ENCODE measurements at places on chromosomes 13 and 19.

- DNase-seq: no peak
Measured at GRCh38 chr13:27151798-27152599, 19.6 kb downstream of the USP12 start.

- peak; percentile 43 for DNase-seq
Measured at GRCh38 chr19:34712395-34713261, 21.4 kb upstream of the ZNF181 start.

- DNase-seq: no peak
Measured at GRCh38 chr13:34176633-34177032, 358.7 kb downstream of the RFC3 start.

- no peak for DNase-seq
Measured at GRCh38 chr13:78160793-78161192, 242.2 kb upstream of the EDNRB start.

- no peak for DNase-seq
Measured at GRCh38 chr19:35059006-35059798, 17.7 kb downstream of the HPN start.

GRCh38 chr13:77515785-77516184, 19.7 kb upstream of the SCEL start:
- DNase-seq: no peak

DNA sequence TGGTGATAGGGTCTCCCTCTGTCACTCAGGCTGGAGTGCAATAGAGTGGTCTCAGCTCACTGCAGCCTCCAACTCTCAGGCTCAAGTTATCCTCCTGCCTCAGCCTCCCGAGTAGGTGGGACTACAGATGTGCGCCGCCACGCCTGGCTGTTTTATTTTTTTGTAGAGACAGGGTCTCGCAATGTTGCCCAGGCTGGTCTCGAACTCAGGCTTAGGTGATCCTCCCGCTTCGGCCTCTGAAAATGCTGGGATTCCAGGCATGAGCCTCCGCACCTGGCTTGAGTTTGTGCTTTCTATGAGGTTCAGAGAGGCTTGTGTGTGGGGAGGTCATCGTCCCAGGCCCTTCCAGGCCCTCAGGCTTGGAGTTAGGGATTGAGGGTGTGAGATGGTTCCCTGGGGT, 39.2 kb upstream of the TNFAIP8L1 start:
- DNase-seq: no peak

- no peak for DNase-seq
Measured at GRCh38 chr13:43558326-43558725, 228.4 kb downstream of the ENOX1 start.

DNA sequence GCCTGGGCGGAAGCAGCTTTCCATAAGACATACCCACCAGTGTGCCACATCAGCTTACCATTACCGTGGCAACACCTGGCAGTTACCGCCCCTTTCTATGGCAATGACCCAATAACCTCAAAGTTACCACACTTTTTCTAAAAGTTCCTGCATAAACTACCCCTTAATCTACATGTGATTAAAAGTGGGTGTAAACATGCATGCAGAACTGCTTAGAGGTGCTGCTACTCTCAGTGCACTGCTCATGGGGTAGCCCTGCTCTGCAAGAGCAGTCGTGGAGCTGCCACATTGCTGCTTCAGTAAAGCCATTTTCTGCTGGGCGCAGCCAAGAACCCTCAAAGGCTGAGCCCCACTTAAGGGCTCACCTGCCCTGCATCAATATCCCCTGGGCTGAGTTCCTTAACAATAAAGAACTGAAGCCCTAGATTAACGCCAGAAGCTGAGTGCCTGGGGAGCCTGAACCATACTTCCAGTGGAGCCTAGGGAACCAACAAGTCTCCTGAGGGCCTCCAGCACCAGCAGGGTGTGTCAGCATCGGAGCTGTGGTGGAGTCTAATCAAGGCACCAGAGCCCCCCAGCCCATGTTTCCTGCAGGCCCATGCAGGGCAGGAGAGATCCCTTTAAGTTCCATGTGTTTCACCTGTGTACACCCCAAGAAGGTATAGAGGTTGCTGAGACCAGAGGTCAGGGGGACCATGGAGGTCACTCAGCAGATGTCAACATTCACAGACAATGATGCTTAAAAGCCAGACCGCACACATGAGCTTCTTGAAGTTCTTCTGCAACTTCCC, 1198.1 kb downstream of the UQCRFS1 start:
- no peak for DNase-seq

- no peak for DNase-seq
Measured at GRCh38 chr19:46815833-46816627, 27.6 kb upstream of the SLC1A5 start.

DNA sequence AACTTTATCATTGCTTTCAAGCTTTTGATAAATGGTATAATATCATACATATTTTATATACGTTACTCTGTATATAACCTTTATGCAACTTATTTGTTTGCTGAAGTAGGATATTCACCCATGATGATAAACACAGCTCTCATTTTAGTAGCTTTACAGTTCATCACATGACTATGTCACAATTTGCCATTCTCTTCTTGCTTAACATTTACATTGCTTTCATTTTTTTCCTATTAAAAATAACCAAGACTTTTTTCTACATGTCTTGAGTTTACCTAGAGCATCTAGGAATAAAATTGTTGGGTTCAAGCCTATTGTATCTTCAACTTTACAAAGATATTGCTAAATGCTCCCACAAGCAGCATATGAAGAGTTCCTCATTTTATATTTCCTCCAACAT, 54.0 kb downstream of the KCNRG start:
- DNase-seq: no peak

DNA sequence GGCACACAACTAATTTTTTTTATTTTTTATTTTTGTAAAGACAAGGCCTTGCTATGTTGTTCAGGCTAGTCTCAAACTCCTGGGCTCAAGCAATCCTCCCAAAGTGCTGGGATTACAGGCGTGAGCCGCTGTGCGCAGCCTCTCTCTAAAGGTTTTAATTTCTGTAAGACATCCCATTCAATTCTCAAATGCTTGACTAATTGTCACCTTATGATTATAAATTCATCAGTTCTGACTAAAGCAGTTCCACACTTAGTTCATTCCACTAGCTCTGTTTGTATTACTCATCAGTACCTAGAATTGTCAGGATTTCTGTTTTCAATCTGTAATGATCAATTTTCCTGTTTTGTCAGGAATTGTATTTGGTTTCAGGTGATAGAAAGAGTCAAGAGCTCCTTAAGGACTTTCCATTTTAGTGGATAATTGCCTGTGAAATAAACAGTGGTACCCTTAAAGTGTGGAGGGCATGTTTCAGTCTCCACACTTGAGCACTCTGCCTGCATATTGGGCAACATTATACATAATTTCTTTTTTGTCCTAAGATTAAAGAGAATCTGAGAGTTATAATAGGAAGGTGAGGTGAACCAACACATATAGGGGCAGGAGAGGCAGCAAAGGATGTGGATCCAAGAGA, 27.6 kb downstream of the GPALPP1 start:
- DNase-seq: peak; percentile 0

GRCh38 chr13:46925486-46925885, 28.6 kb upstream of the HTR2A start:
- no peak for DNase-seq

DNA sequence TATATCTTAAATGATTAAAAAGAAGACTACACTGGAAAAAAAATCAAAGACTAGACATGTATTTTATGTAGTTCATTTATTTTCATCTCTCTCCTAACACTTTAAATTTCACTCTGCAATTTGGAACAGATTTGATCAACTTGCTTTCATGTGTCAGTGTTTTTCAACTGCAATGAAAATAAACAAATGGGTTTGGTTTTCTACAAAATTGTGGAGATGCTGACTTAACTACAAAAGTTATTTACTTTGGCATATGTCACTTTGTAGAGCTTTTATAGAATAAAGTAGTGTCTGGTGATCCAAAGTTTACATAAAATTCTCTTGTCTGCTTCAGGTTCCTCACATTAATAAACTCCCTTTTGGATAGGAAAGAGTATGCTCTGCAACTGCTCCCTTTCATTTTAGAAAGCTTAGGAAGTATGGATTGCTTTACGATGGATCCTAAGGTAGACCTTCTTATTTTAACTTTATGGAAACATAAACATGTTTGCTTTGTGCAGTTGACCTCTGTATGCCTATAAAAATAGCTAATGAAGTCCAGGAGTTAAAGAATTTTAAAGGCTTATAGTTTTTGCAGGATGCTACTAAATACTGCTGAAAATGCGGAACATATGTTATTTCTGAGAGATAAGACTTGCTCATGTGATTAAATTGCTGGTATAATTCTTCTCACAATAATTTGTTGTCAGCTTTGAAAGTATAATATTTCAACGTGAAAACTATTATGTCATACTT, 815.9 kb downstream of the PCDH9 start:
- no peak for DNase-seq

DNA sequence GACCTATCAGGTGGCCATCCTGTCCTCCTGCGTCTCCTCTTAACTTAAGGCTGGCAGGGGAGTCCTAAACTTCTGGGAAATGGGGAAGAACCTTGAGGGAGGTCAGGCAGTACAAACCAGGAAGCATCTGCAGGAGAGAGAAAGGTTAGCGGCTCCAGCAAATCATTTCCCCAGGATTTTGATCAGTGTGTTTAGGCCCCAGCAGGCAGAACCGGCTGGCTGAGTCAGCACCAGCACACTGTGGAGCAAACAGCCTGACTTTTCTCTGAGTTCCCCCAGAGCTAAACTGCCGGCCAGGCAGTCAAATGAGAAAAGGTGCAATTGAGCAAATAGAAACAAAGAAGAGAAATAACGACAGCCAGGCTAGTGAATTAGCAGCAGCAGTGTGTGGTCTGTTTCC, 46.7 kb upstream of the MEDAG start:
- no peak for DNase-seq

DNA sequence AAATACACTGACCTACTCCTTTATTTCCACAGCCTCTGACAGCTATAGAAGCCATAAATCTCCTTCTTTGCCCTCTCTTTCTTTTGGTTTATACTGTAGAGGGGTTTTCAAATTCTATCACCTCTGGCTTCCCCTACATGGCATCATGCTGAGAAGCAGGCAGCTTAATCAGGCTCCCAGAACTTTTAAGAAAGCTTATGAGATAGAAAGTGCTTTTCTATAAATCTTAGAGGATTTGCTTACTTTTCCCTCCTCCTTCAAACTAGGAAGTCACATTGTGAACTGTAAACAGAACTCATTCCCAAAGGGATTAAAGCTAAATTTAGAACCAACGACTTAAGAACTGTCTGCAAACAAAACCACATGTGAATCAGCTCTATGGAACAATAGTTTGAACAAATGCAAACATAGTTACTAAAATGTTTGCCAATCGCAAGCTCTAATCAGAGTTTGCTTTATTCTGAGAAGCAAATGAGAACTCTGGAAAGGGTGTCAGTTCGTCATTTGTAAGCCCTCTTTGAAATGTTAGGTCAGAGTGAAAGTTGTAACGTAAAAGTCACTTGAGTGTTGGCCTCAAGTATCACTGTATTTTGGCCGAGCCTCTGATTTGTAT, 344.1 kb downstream of the RFC3 start:
- no peak for DNase-seq

- no peak for DNase-seq
Measured at GRCh38 chr19:32829345-32829896, 40.1 kb downstream of the SLC7A9 start.

DNA sequence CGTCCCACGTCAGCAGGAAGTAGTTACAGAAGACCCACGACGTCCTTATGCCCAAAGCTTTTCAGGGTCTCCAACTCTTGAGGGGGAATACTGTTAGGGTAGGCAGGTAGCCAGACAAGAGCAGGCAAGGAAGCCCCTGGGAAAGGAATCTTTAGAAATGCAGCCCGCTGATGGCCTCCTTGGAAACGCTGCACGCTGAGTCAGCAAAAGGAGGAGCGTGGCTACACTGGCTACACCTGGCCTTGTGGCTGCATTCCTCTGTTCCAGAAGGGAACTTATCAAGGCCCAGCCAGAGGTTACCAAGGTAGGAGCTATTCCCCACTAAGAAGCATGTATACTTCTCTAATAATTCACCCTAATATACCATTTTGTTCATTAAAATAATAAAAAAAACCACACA, 2.0 kb downstream of the ERVV-1 start:
- DNase-seq: no peak

- DNase-seq: no peak
Measured at GRCh38 chr19:45451131-45451849, 16.5 kb upstream of the FOSB start.

GRCh38 chr13:72097568-72097967, 230.6 kb upstream of the DACH1 start:
- DNase-seq: no peak

- DNase-seq: no peak
Measured at GRCh38 chr13:81395368-81395767, 1054.4 kb upstream of the SPRY2 start.

GRCh38 chr13:74092711-74093110, 41.5 kb downstream of the KLF12 start:
- no peak for DNase-seq
